Stimulated activated CD4-positive, alpha-beta T cell treated with anti-CD3 and anti-CD28 coated beads, Interleukin-1b, Interleukin-23, amount 100 ng/mL, for 1 hour (primary cell): ENCODE measurements at places on chromosomes 16 and 17.

DNA sequence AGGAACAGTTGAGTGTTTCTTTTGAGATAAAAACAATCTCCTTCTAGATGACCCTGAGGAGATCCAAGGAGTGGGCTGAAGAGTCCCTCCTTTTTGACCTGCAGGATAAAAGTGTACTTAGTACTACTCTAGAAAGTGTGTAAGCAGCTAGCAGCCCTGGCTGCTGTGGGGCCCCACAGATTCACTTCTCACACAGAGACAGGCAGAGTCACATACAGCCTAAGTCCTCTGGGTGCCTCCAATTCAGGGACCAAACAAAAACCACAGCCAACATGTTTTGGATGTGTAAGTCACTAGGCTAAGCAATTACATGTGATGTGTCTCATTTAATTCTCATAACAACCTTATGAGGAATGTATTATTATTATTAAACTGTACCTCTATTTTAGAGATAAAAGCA is 97.1 kb downstream of the TMEM100 start:
- DNase-seq = no peak

DNA sequence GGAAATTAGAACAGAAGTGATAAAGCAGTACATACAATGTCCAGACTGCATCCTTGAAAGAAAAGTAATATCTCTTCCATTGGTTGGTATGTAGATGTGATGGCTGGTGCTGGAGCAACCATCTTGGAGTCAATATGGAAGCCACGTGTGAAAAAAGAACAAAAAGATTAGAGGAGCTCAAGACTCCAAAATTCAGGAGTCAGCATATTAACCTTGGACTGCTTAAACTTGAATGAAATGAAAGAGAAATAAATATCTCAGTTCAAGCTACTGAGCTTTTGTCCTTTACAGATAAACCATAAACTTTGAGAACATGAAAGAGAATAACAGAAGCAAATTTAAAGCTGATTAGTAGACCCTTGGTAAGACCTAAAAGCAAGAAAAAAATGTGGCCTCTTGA is 197.9 kb downstream of the HS3ST3B1 start:
- no peak for DNase-seq

DNA sequence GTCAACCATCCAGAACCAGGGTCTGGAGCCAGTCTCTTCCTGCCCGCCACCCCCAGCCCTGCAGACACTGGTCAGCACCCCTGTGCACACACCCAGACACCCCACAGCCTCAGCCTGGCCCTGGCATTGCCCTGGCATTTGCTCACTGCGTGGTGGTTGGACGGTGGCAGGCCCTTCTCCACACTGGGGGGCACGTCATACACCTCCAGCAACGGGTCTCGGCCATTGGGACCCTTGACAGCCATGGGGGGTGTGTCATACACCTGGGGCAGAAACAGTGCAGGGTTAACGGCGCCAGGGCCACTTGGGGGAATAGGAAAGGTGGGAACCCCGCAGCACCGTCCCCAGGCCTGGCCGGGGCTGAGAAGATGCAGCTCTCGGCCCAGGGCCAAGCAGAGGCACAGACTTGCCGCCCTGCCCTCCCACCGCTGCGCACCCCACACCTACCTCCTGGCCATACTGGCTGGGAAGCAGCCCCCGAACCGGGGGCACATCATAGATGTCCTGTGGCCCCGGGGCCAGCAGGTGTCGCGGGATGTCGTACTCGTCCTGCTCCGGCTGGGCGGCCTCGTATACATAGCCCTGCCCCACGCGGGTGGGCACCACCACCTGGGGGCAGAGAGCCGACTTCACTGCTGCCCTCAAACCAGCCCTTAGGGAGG is 14.6 kb downstream of the BCAR1 start:
- no peak for DNase-seq

- no peak for DNase-seq
These were observed 147.4 kb downstream of the SEC14L1 start for GRCh38 chr17:77288115-77288619.

- no peak for DNase-seq
These were observed 10.8 kb downstream of the CHD9 start for GRCh38 chr16:53065461-53066061.

- DNase-seq = no peak
These were observed 83.8 kb downstream of the PMP22 start for GRCh38 chr17:15181333-15181732.

DNA sequence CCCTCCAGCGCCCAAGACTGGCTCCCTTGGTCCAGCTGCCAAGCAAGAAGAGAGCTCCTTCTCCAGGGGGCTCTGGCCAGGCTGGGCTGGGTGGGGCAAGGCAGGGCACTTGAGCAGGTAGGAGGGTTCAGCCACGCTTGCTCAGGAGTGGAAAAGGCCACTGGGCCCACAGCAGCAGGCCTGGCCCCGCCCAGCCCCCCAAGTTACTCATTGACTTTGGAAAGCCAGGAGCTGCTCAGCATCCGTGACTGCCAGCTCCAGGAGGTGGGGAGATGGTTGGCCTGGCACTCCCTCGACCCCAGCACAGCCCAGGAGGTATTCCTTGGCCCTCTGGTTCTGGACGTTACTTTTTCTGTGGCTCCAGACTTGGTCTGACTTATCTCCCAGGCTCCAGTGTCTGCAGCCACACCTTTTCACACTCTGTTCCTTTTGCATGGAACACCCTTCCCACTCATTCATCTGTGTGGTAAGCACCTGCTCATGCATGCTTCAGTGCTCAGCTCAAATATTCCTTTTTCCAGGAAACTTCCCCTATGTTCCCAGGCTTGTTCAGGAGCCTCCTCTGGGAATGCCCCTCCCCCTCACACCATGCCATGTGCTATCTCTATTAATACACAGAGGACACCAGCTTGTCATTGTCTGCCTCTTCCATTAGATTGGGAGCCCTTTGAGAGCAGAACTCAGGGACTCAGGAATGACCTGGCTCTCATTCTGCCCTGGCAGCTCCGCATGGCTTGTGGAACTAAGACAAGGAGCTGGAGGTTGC is at the start of gene CDH16:
Gene CDH16, minus strand, starts transcription at position 83 of the 766 bp plus-strand sequence. CDS start 820 bp downstream, outside the sequence.
- no peak for DNase-seq

DNA sequence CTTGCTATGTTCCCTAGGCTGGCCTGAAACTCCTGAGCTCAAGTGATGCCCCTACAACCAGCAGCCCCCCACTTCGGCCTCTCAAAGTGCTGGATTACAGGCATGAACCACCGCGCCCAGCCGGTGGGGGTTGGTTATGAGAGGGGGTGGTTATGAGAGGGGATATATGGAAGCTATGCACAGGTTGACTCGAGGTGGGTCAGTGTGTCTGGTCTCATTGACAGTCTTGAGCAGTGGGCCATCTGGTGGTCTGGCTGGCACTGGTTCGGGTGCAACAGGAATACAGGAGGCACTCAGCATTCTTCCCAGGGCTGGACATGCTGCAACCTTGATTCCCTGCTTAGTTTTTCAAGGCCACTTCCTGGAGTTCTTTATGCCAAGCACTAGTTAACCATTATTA is 5.6 kb upstream of the STX1B start:
- DNase-seq = no peak

GRCh38 chr17:20299013-20299412 is 168.3 kb downstream of the LGALS9B start:
- no peak for DNase-seq

- no peak for DNase-seq
These were observed 200.1 kb upstream of the GSE1 start for GRCh38 chr16:85412911-85413520.

DNA sequence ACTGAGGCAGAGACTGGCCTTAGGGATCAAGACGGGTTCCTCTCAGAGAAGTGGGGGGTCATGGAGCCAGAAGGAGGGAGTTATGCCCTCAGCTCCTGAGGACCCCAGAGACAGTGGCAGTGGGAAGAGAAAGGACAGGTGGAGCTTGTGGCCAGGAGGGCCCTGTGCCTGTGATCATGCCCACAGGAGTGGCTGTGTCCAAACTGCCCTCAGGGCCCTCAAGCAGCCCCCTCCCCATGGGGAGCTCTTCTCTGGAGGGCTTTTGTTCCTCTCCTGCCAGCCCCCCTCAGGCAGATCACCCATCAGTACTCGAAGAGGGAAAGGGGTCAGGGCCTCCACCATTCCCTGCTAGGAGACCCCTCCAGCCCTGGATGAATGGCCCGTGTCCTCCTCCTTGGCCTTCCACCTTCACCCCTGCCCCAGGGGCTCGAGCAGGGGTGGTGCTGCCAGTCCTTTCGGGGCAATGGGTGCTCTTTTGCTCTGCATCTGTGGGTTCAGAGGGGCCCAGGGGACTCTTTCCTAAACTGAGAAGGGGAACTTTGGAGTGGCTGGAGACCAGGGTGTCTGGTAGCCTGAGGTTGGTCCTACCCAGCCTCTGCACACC is 52.7 kb downstream of the BEAN1 start:
- DNase-seq = no peak

DNA sequence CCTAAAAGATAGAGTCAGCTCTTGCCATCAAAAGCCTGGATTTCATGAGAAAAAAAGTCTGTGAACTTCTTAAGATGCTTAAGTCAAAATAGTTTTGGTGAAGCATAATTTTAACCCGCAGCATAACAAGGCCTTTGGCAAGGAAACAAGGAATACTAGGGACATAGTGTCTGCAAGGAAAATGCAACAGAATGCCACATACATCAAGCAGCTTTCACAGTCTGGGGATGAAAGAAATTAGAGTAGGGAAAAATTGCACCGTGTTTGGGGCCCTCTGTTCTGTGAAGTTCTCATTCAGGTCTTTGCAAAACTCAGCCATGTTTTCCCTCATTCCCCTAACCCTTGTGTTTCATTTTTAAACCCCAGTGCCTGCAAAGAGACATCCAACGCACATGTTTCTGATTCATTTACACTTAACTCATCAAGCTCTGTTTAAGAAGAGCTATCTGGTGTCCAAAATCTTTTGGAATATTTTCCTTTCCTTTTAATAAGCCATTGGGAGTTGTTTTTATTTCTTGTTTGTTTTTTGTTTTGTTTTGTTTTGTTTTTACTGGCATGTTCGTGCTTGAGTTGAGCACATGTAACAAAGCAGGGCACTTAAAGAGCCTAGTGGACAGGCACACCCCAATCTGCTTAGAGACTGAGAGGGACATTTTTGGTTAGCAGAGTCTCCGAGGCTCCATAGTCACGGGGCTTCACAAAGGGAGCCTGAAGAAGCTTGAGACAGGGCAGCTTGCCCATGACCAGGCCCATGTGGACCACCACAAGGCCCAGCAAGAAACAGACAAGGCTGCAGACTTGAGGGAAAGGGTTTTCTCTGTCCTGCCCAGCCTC is 116.5 kb downstream of the ANKFN1 start:
- DNase-seq = no peak

GRCh38 chr17:49104511-49105074 is 28.0 kb upstream of the B4GALNT2 start:
- DNase-seq = no peak

DNA sequence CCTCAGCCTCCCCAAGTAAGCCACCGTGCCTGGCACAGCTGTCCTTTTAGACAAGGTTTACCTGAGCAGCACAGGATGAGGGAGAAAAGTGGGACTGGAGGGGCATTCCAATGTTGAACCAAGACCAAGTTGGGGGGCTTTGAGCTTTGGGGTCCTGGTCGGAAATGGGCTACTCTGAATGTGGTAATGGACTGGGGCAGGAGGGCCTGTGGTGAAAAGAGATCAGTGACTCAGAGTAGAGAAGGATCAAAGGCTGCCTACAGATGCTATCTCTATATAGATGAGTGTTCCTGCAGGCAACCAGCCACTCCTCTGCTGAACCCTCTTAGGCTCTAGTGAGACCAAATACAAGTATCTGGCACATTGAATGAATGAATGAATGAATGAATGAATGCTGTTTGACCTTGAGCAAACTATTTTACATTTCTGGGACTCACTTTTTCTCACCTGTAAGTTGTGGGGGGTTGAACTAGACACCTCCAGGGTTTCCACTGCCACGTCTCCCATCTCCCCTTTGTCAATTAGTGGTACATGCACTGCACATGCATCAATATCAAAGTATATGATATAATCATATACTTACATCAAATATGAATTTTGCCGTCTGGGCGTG is 26.3 kb upstream of the ETV4 start:
- no peak for DNase-seq

- no peak for DNase-seq
These were observed 63.7 kb upstream of the AKTIP start for GRCh38 chr16:53566552-53567245.

- no peak for DNase-seq
These were observed 14.1 kb downstream of the ZNF200 start for GRCh38 chr16:3220839-3221238.

GRCh38 chr16:1309888-1310831 is 724 bp downstream of the UBE2I start:
- no peak for DNase-seq

- no peak for DNase-seq
These were observed 33.5 kb downstream of the SPAG9 start for GRCh38 chr17:51087072-51087757.

GRCh38 chr17:17104494-17104893 is 62.2 kb downstream of the MPRIP start:
- DNase-seq = no peak

- DNase-seq = no peak
These were observed 8.8 kb downstream of the DCTPP1 start for GRCh38 chr16:30421010-30421409.

- no peak for DNase-seq
These were observed 1.4 kb upstream of the ECI1 start for GRCh38 chr16:2252806-2253148.

- no peak for DNase-seq
These were observed 20.7 kb upstream of the LRRC37A start for GRCh38 chr17:46274238-46274637.

- DNase-seq = no peak
These were observed 19.3 kb downstream of the CACNG3 start for GRCh38 chr16:24275413-24275812.

DNA sequence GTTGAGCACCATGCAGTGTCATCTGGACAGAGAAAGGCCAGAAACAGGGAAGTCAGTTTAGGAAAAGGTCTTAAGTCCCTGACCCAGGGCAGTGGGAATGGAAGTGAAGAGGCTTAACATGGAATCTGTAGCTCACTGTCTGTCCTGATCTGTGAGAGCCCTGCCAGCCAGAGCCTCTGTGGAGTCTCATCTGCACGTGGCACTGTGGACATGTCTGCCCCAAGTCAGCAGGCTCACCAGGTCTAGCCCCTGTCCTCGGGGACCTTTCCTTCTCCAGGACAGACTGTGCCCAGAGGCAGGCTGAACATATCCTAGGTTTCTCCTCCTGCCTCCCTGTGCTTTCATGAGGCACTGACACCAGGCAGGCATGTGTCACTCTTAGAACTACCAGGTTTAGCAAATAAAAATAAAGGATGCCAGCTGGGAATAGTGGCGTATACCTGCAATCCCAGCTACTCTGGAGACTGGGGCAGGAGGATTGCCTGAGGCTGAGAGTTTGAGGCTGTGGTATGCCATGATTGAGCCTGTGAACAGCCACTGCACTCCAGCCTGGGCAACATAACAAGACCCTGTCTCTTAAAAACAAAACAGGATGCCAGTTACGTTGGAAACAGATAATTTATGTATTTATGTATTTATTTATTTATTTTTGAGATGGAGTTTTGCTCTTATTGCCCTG is 22.4 kb downstream of the UNK start:
- no peak for DNase-seq
